ENCODE measurements at places on chromosomes 16 and 17.

DNA sequence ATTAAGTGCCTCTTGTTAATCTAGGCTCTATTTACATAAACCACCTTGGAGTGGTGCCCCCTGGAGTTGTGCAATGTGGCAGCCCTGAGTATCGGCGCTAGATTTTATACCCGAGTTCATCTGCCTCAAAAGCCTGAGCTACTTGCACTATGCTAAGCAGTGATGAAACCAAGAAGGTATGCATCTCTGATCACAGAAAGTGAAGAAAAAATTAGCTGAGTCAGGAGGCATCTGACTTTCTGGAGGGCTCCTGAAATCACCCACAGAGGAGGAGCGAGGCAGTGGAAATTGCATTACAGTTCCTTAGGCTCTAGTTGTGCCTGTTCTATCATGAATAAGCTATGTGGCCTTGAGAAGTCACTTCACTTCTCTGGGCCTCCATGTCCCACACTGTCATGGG lies 80.3 kb upstream of the PSMD7 start:
- no peak for DNase-seq

GRCh38 chr16:86038926-86039310 lies 140.0 kb downstream of the IRF8 start:
- DNase-seq, result no peak

DNA sequence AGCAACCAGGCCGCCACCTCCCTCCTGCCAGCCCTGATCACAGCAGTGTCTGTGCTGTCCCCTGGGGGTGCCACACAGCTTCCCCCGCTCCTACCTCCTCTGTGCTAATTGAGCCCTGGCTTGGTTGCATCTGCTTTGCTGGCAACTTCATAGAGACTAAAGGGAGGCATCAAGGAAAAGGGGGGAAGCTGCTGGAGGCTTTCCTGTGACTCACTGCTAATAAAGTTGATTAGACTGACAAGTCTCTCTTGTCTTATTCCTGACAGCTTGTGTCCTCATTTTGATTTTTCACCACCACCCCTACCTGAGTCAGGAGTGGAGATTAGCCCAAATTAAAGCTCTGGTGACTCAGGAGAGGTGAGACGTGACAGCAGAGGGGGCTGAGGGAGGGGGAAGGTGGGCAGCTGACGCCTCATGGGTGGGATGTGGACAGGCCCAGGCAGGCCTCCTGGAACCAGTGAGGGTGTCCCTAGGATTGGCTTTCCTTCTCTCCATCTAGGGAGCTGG lies 310.0 kb downstream of the CBLN1 start:
- no peak for DNase-seq

DNA sequence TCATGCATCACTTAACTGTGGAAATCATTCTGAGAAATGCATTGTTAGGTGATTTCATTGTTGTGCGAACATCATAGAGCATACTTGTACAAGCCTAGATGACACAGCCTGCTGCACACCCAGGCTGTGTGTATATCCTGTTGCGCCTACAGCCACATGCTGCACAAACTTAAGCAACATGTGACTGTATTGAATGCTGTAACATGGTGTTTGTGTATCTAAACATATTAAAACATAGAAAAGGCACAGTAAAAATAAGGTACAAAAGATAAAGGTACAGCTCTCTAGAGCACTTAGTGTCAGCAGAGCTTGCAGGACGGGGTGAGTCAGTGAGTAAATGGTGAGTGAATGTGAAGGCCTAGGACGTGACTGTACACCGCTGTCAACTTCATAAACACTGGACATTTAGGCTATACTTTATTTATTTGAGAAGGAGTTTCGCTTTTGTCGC lies 11.9 kb downstream of the FOXK2 start:
- DNase-seq, result no peak

GRCh38 chr16:58421529-58421928 lies 29.3 kb downstream of the GINS3 start:
- DNase-seq, result no peak

GRCh38 chr16:66954097-66954659 lies 6.9 kb upstream of the CES3 start:
- DNase-seq, result peak; percentile 79

DNA sequence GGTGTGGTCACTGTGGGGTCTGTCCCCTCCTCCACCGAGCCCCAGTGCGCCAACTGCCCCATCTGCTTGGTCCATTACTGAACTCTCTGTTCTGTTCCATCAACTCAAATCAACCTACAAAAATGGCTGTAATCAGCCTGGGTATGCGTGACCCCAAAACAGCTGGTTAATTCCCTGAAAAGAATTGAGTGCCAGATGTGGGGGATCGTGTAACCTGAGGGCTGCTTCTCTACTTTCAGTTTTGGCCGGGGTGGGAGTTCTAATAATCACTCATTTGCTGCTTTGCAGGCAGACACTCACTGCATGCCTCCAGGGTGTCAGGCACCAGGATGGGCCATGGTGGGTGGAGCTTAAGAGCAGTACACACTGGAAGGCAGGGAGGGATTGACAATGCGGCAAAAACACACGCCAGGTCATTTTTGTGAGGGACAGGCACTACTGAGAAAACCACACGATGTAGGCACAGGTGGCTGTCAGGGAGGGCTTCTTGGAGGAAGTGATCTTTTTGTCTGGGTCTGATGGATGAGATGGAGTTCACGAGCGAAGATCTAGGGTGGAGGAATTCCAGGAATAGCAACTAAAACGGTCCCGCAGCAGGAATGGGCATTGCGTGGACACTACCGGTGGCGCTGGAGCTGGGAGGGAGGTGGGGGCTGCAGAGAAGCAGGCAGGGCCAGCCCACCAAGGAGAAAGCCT lies 30.4 kb upstream of the SSTR5 start:
- DNase-seq, result no peak

- DNase-seq, result peak; percentile 62
Measured at GRCh38 chr17:36533935-36534839, 481 bp downstream of the MYO19 start.

DNA sequence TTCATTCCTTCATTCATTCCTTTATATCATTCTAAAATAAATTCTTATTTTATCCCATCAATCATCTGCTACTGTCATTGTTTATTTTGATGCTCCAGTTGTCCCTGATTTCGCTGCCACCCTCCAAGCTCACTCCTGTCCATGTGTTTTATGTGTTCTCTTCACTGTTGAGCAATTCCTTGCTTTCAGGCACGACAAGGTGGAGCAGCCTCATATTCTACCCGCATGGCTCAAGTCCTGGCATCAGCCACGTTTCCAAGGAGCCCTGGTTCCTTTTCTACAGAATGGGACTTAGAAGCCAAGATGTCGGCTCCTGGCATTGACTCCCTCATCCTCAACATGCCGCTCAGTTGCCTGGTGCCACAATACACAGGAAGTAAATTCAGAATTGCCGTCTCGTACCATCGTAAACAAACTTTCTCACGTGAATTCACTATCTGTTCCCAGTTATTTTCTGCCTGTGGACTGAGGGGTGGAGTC lies 139.0 kb downstream of the RPTOR start:
- DNase-seq, result no peak

GRCh38 chr17:2054512-2055291 lies at the start of gene HIC1:
Gene HIC1, plus strand, starts transcription at chr17:2055103. Its CDS starts 1,588 bp downstream, at chr17:2056691.
- peak; percentile 85 for DNase-seq

GRCh38 chr17:50056961-50057330 lies 1.0 kb downstream of the ITGA3 start:
- no peak for DNase-seq

DNA sequence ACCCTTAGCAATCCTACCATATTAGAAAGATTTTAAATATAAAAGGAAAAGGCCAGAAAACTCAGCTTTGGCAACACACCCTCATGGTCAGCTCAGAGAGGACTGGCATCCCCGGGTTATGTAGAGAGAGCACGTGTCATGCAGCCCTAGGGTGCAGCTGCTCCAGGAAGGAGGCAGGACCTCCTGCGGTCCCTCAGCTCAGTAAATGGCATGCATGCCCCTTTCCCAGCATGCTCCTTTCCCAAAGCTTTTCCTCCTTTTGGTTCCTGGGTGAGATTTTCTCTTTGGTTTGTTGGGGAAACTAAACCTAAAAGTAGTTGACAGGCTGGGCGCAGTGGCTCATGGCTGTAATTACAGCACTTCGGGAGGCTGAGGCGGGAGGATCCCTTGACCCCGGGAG lies 3.9 kb downstream of the GAN start:
- DNase-seq, result no peak

GRCh38 chr17:18925187-18925586 lies 26.8 kb upstream of the SLC5A10 start:
- no peak for DNase-seq

- no peak for DNase-seq
Measured at GRCh38 chr17:22671110-22671509, 978.8 kb downstream of the KCNJ18 start.

DNA sequence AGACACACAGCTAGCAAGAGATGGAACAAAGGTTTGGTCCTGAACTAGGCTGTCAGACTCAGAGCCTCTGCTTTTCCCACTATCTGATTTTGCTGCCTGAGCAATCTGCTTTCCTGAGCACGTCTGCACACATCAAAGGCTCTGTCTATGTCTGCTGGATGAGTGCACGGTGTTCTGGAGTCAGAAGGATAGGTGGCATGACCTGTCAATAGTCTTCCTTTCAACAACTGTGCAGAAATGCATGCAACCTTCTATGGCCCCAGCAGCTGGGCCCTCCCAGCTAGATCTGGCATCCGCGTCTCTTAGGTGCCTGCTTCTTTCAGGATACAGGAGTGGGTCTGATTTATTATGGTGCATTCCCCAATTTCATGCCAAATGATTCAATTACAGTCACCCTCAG lies 138.3 kb downstream of the UTP18 start:
- no peak for DNase-seq

DNA sequence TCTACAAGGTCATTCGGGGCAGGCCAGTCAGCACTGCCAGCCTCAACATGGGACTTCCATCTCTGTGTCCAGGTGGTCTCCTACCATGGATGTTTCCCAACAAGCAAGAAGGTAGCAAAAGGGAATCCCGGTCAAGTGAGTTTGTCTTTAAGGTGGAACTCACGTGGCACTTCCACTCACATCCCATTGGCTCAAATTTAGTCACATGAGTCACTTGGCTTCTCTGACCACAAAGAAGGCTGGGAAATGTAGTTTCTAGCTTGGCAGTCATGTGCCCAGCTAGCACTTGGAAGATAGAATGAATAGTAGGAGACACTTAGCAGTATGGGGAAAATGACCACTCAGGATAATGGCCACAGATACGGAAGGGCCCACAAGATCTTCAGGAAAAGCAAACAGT lies 106.6 kb downstream of the AIPL1 start:
- DNase-seq, result no peak

GRCh38 chr17:78745407-78746088 lies 36.5 kb downstream of the CYTH1 start:
- peak; percentile 31 for DNase-seq

DNA sequence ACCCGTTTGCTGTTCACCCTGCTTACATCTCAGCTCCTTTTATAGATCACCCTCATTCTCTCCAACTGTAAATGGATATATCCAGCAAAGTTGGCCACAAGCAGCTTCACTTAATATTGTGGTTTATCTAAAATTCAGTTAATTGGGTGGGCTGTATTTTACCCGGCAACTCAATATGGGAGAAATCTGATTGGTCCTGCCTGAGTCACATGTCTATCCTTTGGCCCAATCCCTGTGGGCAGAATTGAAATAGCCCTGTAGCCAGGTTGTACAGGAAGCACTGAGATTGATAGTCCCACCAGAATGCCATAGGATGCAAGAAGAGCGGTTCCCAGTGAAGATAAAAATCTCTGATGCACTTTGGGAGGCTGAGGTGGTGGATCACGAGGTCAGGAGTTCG lies 73.2 kb downstream of the AIPL1 start:
- no peak for DNase-seq

DNA sequence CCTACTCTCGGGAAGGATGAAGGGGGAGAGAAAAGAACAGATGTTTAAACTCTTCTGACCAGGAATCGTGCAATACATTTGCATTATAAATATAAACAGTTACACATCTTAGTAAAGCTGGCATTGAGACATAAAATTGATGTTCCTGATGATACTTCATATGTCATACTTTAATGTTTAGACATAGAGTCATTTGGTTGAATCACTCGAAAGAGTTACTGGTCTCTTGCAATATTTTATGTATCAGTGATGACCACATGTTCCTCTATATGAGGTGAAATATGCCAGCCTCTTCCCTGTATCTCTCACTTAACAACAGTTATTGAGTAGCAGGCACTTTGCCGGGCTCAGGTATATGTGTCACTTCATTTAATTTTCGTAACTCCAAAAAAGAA lies 49.7 kb upstream of the PMFBP1 start:
- DNase-seq, result no peak

GRCh38 chr17:40980596-40980995 lies 3.5 kb downstream of the KRT40 start:
- no peak for DNase-seq

GRCh38 chr17:37137070-37137610 lies 188.4 kb downstream of the AATF start:
- no peak for DNase-seq

GRCh38 chr17:35291802-35292201 lies 48.9 kb downstream of the SLFN5 start:
- DNase-seq, result no peak

All from endothelial cell (in vitro differentiated cells).